NCI-H510A treated with DMSO at 0.1 percent for 48 hours (cell line): ENCODE measurements at places on chromosomes 6 and 20.
A peak's percentile ranks its signal among the peaks of the same experiment; 100 is the strongest.

- no peak for DNase-seq
These were observed 5.5 kb upstream of the NTSR1 start for GRCh38 chr20:62702895-62703852.

DNA sequence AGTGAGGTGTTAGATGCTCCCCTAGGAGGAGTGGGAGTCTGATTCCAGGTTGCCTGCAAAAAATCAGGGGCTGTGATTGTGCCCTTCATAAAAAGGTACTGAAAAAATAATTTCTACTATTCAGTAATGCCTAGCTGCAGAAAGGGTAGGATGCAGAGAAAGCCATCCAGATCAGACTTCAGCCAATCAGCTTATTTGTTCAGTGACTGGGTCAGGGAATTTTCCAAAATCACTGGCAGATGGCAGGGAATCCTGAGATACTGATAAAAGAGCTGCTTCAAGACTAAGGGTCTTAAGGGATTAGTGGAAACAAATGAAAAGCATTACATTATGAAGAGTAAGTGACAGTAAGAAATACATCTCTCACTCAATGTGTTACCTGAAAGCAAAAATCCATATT lies 42.8 kb upstream of the MTRF1L start:
- no peak for DNase-seq

- DNase-seq, result no peak
These were observed 28.4 kb downstream of the FBXO5 start for GRCh38 chr6:152954443-152954842.

GRCh38 chr6:83260577-83260976 lies 67.4 kb downstream of the RWDD2A start:
- DNase-seq, result no peak

- DNase-seq, result no peak
These were observed 56.4 kb downstream of the CCN2 start for GRCh38 chr6:131894493-131895424.

DNA sequence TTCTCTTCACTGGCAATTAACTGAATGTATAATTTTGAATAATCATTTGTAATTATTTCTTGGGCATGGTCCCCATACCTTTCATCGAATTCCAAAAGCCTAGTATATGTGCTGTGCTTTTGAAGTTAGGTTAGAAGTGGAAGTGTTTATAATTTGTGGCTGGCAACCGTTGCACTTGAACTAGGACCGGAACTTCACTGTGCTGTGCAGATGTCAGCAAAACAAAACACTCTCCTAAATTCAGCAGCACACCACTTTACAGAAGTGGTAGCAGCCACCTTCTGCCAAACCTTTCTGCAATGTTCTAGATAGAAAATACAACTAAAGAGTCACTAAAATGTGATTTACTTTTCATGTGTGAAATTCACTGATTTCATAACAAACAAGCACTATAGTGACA lies 111.9 kb downstream of the FAM83B start:
- DNase-seq, result no peak

DNA sequence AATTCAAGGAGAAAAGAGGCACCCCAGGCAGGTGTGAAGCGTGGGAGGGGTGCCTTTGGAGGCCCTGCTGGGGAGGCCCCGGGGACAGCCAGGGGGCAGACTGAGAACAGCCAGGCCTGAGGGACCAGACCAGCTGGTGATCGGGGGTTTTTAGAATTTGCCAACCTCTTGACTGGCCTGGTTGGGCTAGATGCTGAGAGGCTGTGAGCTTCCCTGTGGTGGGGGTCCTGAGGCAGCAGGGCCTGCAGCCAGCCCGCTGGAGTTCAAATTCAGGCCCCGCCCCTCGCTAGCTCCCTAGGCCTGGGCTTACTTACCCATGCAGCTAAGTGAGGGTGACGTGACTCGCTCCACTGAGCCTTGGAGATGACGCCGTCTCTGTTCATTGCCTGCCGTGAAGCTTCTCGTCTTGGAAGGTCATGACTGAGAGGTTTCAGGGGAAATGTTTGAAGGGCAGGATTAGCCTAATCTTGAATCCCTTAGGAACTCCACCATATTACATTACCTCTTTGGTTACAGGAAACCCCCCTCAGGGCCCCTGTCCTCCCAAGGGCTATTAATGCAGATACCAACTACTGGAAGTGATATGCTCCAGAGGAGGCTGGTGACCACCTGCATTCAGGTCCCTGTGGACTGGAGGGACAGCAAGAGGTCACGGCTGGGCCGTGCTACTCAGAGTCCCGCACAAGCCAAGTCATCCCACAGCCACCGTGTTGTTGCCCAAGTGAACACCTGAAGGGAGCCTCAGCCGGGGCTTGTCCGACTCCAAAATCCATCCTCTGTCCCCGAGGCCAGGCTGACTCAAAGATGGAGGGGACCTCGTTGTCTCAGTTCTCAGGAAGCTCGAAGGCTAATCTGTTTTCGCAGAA lies 73.9 kb upstream of the DUSP22 start:
- DNase-seq, result no peak

- DNase-seq, result no peak
These were observed 61.4 kb upstream of the APCDD1L start for GRCh38 chr20:58576603-58576970.

DNA sequence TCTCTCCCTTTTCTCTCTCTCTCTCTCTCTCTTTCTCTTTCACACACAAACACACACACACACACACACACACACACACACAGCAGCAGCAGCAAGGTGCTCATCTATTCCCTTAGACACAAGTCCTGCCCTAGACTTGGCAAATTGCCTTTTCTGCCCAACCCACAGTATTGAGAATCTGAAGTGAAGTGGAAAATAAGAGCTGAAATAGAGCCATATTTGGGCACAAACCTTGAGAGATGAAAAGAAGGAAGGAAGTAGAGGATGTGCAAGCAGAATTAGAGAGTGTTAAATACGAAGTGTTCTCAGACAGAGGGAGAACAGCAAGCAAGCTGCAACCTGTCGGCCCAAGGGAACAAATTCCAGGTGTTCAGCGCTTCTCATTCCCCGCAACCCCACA lies 557.5 kb upstream of the NOX3 start:
- DNase-seq, result no peak

DNA sequence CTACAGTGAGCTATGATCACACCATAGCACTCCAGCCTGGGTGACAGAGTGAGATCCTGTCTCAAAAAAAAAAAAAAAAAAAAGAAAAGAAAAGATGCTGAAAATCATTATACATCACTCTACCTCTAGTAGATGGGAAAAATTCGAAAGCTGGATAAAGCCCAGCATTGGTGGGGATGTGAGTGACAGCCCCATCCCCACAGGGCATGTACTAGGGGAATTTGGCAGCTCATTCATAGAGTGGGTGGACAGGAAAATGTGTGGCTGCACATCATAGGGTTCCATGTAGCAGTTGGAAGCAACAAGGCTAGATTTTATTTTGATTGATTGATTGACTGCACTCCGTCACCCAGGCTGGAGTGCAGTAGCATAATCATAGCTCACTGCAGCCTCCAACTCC lies 42.0 kb downstream of the MRPL14 start:
- DNase-seq, result no peak

GRCh38 chr6:7236306-7237209 lies 76.4 kb downstream of the SSR1 start:
- DNase-seq, result no peak

GRCh38 chr20:50817776-50818172 lies 22.9 kb downstream of the BCAS4 start:
- DNase-seq, result no peak

DNA sequence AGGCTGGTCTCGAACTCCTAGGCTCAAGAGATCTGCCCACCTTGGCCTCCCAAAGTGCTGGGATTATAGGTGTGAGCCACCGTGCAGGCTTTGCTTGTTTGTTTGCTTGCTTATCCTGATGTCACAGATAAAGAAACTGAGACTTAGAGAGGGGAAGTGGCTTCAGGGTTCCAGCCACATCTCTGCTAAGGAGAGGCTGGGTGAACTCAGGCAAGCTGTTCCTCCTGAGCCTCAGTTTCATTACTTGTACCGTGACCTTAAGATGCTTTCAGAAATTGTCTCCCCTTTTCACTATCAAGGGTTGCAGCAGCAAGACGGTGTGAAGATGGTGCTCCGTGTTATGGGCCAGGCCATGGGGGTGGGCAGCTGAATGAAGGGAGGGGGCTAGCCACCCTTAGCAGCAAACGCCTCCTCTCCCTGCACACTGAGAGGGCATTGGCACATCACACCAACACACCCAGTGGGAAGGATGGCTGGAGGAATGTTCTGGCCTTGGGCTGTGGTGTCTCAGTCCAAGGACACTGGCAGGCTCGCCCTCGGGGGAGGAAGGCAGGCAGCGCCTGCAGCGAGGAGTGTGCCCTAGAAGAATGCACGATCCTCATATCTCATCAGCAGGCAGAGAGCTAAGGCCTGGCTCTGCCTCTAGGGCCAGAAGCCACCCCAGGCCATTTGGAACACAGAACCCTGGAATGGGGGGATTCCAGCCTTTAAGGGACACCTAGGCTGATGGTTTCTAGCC lies 48.2 kb upstream of the TLDC2 start:
- no peak for DNase-seq

- no peak for DNase-seq
These were observed 4.7 kb upstream of the SEC63 start for GRCh38 chr6:107962723-107963122.

DNA sequence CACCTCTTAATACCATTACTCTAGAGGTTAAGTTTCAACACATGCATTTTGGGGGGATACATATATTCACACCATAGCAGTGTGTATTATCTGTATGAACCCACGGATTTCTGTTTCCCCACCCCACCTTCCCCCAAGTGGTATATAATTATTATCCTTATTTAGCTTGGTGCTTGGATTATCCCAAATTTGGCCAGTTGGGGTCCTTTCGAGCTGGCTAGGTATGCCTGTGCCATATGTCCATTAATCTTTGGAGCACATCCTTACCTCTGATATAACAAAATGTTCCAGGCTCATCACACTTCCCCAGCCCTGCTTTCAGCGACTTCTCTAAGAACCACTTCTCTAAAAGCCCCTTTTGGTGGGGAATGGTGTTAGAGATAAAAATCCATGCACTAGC lies 118.7 kb upstream of the MLIP start:
- no peak for DNase-seq

GRCh38 chr6:33313105-33313708 lies 671 bp downstream of the TAPBP start:
- peak; percentile 73 for DNase-seq

GRCh38 chr6:82419132-82419581 lies 55.5 kb downstream of the TPBG start:
- no peak for DNase-seq

- DNase-seq, result no peak
These were observed 199.4 kb upstream of the ZNF184 start for GRCh38 chr6:27672113-27672799.

DNA sequence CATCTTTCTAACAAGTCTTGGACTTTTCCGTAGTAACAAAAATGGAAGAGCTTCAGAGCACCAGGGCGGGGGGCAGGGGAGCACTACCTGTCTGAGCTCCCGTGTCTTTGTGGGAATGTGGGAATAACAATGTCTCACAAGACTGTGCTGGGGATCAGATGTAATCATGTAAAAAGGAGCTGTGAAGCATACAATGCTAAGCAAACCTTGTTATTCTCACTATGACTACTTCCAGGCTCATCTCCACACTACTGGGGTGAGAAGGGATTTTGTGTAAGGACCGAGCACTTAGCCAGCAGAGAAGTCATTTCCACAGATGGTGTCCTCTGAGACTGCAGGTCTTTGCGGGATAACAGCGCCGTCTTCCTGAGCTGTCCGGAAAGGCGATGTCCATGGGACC lies 27.1 kb downstream of the PRR18 start:
- no peak for DNase-seq

DNA sequence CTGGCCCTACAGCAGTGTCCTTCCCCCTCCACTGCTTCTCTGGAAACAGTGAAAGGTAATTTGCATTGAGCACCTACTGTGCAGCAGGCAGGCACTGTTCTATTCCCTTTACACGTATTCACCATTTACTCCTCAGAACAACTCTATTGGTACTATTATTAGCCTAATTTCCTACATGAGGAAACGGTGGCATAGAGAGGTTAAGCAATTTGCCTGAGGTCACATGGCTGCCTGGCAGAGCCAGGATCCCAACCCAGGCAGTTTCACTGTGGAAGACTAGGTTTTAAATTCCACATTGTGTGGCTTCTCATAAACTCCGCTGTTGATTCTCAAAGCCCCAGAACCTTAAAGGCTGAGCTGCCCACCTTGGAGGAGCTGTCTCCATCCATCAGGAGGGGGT lies 72.7 kb downstream of the CLIC5 start:
- no peak for DNase-seq

- DNase-seq, result no peak
These were observed 425.1 kb downstream of the UTRN start for GRCh38 chr6:144710207-144710606.

DNA sequence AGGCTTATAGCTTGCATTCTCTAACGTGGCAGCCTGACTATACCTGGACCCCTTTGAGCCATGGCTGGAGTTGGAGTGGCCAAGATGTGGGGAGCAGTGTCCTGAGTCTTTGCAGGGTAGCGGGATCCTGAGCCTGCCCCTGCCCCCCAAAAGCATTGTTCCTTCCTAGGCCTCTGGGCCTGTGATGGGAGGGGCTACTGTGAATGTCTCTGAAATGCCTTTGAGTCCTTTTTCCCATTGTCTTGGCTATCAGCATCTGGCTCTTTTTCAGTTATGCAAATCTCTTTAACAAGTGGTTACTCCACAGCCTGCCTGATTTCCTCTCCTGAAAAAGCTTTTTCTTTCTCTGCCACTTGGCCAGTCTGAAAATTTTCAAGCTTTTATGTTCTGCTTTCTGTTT lies 17.0 kb upstream of the PRL start:
- no peak for DNase-seq

- no peak for DNase-seq
These were observed 66.9 kb upstream of the CDH4 start for GRCh38 chr20:61185181-61185580.

- no peak for DNase-seq
These were observed 27.3 kb upstream of the GABRR1 start for GRCh38 chr6:89244241-89244985.

- no peak for DNase-seq
These were observed 121.0 kb upstream of the ZNF184 start for GRCh38 chr6:27593861-27594260.

DNA sequence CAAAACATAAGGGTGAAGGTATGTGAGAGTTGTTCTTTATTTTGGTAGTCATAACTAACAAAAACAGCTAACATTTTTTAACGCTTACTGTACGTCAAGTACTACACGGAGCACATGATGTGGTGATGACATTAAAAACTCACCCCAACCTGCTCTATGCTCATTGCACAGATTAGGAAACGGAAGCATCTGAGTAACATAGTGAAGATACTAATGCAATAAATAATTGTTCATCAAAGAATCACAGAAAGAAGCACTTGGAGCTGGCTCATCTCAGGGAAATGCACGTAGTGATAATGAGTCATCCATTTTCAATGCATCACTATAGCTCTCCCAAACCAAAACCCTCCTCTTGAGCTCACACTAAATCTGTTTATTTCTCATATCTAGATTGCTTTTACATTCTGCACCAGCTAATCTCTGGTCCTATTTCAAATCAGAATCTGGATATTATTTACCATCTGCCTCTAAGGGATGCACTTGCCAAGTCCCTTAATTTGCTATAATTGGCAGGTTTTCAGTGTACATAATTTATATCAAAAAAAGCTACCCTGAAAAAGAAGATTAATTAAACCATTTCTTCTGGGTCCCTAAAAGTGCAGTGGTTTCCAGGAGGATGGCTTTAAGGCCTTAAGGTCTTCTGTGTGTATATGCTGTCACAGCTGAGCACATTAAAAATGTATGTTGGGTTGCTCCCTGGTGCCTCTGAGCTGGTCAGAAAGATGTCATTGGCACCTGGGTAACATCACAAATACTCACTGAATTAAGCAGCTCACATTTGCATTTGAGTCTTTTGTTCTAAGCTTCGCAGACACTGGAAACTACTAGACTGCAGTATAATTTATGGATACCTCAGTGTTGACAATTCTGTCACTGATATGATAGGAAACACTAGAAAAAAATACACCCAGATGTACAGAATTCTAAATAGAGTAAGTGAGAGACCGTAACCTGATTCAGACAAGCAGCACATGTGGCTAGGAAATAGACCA lies 677.4 kb upstream of the CITED2 start:
- DNase-seq, result no peak
